ENCODE measurements at places on chromosomes 6 and 20. TPM values are rescaled to one million over a fixed set of nuclear protein-coding genes. Genes with fewer than 3 reads are reported as not detected.

DNA sequence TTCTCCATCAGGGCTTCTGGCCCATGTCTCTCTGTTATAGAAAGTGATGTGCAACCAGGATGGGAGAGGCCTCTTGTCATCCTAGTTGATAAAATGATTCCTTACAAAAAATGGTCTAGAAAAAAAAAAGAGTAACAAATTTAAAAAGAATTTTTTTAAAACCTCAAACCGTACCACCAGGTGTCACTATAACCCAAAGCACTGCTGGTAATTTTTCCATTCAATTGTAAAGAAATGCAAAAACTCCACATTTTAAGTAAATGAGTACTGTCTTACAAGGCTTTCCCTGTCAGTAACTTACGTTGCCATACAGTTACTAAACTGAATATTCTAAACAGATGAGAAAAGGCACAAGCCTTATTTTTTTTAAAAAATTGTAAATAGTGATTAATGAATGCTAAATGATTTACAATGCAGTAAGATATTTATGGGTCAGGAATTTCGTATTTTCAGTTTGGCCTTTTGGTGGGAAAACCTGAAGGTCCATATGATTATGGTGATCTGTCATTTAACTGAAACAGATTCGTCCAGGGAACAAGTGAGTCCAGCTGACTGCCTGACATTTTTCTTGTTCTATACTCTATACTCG is 95.4 kb downstream of the OGFRL1 start:
- DNase-seq = no peak

GRCh38 chr6:70421509-70421908 is 8.2 kb downstream of the FAM135A start:
- DNase-seq = no peak

GRCh38 chr20:42914302-42914701 is 275.4 kb downstream of the PTPRT start:
- no peak for DNase-seq

DNA sequence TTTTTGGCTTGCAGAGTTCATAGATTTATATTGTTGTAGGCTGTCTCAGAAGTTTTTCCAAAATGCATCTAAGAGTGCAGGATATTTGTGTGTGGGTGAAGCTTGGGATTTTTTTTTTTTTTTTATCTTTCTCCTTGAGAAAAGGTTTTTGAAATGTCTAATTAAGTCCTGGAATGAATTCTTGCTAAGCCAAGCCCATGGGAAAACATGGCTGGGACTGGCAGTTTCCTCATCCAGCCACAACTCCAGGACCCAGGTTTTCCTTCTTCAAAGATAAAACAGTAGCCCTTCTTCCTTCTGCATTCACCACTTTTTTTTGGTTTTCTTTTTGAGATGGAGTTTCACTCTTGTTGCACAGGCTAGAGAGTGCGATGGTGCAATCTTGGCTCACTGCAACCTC is 242.5 kb upstream of the JAG1 start:
- DNase-seq = no peak

DNA sequence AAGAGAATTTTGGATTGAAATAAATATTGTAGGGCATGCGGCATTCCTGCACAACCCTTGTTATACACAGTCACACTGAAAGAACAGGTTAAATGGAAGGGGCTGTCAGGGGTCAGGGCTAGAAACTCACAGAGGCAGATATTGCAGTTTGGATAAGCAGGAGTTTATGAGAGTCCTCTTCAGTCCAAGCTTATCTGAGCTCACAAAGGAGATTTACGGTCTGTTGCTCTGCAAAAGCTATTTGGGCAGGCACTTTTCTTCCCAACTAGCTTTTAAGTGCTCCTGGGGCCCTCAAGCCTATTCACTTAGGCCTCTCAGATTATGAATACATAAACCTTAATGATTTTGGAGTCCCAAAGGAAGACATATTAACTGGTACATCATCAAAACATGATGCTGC is 156.2 kb downstream of the SOX4 start:
- no peak for DNase-seq

DNA sequence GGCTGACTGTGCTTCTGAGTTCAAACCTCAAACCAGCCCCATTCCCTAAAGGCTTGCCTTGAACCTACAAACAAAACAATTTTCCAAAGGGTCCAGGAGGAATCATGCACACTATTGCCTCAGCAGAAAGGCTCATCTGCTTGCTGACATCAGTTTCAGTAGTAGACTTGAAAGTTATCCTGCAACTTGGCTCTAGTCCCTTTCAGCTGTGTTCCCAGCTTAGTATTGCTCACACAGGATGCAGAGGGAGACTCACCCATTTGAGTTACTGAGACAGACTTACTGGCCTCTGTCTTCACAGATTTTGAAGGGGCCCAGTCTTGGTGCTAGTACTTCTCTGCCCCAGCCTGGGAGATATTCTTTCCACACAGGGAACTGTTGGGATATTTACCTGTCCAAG is 38.5 kb upstream of the TFB1M start:
- DNase-seq = no peak

DNA sequence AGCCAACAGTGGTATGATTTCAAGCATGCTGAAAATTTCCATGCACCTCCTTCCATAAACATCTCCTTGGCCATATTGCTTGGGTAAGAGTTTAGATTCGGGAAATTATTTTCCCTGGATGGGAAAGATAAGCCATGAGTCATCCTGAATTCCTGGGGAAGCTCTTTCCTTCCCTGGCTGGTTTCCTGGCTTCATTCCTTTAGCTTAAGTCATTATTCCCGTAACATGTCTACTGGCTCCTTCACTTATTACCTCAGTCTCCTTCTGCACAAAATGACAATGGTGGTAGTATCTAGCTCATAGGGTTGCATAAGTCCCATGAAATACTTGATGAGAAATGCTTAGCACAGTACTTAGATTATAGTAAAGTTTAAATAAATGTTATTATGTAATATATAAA is 27.6 kb downstream of the TINAG start:
- DNase-seq = peak; percentile 91

DNA sequence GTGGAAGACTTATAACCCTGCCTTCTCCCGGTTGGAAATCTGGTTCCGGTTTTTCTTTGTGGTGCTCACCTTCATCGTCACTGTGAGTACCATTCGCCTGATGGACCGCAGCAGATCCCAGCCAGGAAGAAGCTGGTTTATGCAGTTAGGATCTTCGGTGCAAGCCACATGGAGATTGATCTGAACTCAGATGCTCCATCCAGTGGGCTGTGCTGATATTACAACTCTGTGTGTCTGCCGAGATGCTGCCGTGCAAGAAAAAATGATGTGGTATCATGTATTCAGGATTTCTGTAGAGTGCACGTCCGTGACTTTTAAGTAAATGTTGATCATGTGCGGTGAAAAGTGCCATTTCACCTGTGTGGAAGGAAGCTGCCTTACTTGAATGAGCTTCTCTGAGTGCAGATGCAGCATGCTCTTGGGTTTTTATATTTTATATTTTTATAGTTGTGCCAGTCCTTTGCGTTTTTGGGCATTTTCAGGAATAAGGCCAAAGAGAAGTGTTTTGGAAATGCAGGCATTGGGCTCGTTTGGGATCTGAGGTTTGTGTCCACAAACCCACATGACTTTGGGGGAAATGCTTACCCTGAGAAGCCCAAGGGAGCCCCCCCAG is 39.2 kb downstream of the DYNLT1 start:
- DNase-seq = peak; percentile 45

GRCh38 chr6:169029861-169030260 is 223.8 kb downstream of the THBS2 start:
- no peak for DNase-seq

GRCh38 chr20:57769756-57770155 is 59.9 kb upstream of the PMEPA1 start:
- DNase-seq = no peak

- peak; percentile 12 for DNase-seq
Observed at GRCh38 chr6:130625825-130626527, 201.2 kb upstream of the SMLR1 start.

DNA sequence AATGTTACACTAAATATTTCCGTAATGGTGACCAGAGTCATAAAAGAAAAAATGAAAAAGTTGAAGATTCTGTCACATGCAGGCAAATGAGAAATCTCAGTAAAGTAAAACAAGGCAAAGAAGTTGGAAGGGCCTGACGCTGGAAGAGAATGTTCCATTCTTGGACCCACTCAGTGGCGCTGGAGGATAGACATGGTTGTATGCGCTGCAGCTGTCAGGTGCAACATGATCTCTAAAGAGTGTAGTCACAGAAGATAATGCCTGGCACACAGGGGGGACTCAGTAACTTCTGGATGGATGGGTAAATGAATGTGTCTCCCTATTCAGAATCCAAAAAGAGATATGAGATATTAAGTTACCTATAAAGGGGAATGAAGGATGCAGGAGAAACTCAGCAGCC is 116.3 kb downstream of the FAXC start:
- no peak for DNase-seq

DNA sequence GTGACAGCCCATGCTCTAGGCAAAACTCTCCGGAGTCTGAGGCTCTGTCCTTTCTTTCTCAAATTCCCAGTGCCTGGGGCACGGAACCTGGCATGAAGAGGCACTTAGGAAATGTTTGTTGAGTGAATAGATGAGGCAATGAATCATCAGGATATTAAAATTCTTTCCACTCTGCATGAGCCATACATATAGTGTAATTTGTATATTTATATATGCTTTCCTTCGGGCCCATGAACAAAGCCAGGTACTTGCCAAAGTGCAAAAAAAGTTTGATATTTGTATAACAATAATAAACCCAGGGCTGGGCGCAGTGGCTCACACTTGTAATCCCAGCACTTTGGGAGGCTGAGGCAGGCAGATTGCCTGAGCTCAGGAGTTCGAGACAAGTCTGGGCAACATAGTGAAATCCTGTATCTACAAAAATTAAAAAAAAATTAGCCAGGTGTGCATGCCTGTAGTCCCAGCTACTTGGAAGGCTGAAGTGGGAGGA is 212.3 kb upstream of the ZNF217 start:
- no peak for DNase-seq

The PPIL6 gene
- total RNA-seq = 1.6 TPM

The TMEM239 gene
- not detected for total RNA-seq

The TRIM40 gene
- total RNA-seq = not detected

The BMP2 gene
- 17.2 TPM for total RNA-seq

The GRIK2 gene
- total RNA-seq = 0.13 TPM

The LRRN4 gene
- total RNA-seq = 71.2 TPM

The TBX18 gene
- total RNA-seq = 0.46 TPM

The WFDC6 gene
- not detected for total RNA-seq

Measured in kidney epithelial cell (primary cell).